HuH-7 (cell line): ENCODE measurements at places on chromosomes 1 and 21.
A peak's percentile ranks its signal among the peaks of the same experiment; 100 is the strongest.

DNA sequence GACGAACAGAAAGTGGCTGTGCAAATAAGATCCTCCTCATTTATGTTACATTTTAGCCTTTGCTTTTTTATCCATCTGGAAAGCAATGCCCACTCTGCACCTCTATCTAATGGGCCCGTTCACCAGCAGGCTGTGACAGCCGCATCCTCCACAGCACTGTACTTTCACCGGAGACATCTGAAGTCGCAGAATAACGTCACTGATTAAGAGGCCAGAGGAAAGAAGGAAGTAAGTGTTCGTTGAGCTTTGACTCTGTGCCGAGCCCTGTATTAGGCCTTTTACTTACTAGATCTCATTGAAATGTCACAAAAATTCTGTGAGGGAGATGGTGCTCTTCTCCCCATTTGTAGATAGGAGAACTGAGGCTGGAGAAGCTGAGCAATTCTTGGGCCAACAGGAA, 62.3 kb downstream of the KAZN start:
- DNase-seq: no peak

- no peak for DNase-seq
These were observed 1.3 kb downstream of the TRIM67 start for GRCh38 chr1:231162970-231163829.

DNA sequence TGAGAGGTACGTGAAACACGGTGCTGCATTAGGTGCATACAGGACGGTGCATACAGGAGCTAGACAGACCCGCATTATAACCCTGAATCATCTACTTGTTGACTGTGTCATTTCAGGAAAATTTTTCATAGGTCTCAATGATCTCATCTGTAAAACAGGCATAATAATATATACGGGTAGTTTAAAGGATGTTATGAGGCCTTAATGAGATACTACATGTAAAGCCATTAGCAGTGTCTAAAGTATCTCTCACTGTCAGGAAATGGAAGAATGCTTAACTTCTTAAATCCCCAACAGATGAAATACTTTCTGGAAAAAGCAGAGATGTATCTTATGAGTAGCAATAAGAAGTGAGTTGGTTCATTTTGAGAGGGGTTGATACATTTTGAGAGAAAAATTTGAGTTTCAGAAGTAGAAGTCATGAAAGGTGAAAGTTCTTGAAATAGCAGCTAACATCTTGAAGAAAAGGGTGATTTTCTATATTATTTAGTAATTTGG, 669.6 kb downstream of the PTPRC start:
- no peak for DNase-seq

- no peak for DNase-seq
These were observed 131.4 kb upstream of the F3 start for GRCh38 chr1:94672934-94673333.

- no peak for DNase-seq
These were observed 5.1 kb downstream of the LMNA start for GRCh38 chr1:156119503-156120209.

DNA sequence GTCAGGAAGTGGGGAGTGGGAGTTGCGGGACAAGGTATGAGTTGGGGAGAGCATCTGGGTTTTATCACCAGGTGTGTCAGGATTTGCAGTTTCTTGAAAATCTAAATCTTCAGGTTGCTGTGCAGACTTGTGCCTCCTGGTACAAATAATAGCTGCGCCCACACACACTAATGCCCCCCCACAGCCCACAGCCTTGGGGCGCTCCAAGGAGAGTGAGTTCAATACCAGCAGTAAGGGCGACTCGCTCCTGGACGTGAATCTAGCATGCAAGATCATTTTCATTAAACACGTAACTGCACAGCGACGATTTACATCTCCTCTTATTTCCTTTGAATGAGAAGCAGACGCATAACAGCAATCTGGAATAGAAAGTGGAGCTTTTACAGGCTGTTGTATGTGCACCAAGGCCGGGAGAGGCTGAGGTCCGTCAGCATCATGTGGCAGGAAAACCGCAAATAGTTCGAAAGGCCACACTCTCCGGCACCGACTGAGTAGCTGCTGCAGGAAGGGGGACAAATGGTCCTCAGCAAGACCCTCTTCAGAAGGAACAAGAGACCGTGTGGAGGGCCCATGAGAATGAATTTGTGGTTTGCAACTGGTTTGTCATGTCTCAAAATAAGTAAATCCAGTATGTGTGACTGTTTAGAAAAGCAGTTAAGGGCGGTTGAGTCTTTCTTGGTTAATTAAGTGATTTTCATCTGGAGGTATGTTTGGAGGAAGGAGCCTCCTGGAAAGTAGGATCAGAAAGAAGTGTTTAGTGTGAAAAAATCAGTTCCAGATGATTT, 439.5 kb downstream of the SMYD3 start:
- DNase-seq: no peak

DNA sequence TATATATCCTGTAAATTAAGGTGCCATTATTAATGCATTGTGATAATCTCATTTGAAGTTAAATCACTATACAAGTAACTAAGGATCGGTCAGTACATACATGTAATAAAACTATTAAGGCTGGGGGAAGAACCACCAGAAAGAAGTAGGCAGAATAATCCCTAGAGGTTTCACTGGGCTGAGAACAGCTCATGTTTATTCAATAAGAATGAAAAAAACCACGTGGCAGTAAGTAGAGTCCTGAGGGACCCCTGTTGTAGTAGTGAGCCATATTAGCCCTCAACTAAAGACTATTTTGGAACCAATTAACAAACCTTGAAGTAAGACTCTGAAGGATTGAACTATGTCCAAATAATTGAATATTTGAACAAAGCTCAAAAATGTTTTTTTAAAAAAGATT, 46.9 kb upstream of the ADAM30 start:
- no peak for DNase-seq

- DNase-seq: peak; percentile 17
These were observed 30.2 kb downstream of the RAB3B start for GRCh38 chr1:51960262-51960661.

- no peak for DNase-seq
These were observed 16.5 kb downstream of the SPOCD1 start for GRCh38 chr1:31799196-31799894.

- DNase-seq: no peak
These were observed 183.2 kb downstream of the KIF26B start for GRCh38 chr1:245337829-245338484.

GRCh38 chr1:62371375-62371774, 52.1 kb upstream of the KANK4 start:
- no peak for DNase-seq

GRCh38 chr1:86861424-86861823, 52.5 kb downstream of the SELENOF start:
- no peak for DNase-seq

GRCh38 chr1:77263708-77264107, 18.1 kb upstream of the AK5 start:
- DNase-seq: no peak

DNA sequence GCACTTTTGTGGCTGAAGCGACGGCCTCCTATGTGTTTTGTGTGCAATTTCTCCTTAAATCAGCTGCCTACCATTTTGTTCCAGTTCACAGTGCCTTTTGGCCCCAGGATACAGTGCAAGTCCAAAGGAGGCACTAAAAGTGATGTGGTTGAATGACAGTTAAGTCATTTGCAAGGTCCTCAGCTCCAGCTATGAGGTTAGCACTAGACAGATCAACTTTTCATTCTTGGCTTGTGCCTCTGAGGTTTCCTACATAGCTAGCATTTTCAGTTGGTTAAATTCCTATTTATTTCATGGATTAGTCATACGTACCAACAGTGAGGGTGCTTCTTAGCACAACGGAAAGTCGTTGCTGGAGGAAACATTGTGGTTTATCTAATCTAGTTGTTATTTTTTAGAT, 59.3 kb upstream of the NTPCR start:
- no peak for DNase-seq

DNA sequence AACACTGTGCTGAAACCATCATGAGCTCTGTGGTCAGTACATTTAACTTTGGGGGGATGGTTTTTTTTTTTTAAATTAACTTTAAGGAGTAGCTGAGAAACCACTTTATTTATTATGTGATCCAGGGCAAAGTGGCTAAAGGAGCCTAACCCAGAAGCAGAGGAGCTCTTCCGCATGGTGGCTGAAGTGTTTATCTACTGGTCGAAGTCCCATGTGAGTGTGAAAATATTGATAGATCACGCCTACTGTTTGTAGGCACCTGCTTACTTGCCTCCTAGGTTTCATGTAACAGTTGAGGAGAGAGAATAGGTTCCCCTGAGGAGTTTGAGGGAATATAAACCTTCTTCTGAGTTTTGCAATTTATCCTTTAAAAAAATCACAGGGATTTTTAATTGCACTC, 181.4 kb downstream of the ZP4 start:
- DNase-seq: no peak

DNA sequence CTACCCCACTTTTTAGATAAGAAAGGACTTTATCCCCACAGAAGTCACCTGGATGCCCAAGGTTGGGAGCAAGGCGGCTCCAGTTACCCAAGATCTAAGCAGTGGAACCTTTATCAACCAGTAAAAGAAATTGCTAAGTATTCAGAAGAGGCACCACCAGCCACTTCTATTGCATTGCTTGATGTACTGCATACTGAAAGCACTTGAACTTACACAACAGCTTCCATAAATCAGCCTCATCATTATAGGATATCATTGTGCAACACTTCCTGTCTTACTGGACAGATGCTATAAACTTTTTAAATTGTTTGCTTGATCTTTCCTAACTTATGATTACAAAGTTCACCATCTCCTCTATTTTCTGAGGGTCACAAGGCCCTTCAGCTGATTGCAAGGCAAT, 642.7 kb upstream of the CXADR start:
- DNase-seq: peak; percentile 2

GRCh38 chr1:24558902-24559791, 3.3 kb downstream of the NCMAP start:
- peak; percentile 60 for DNase-seq

DNA sequence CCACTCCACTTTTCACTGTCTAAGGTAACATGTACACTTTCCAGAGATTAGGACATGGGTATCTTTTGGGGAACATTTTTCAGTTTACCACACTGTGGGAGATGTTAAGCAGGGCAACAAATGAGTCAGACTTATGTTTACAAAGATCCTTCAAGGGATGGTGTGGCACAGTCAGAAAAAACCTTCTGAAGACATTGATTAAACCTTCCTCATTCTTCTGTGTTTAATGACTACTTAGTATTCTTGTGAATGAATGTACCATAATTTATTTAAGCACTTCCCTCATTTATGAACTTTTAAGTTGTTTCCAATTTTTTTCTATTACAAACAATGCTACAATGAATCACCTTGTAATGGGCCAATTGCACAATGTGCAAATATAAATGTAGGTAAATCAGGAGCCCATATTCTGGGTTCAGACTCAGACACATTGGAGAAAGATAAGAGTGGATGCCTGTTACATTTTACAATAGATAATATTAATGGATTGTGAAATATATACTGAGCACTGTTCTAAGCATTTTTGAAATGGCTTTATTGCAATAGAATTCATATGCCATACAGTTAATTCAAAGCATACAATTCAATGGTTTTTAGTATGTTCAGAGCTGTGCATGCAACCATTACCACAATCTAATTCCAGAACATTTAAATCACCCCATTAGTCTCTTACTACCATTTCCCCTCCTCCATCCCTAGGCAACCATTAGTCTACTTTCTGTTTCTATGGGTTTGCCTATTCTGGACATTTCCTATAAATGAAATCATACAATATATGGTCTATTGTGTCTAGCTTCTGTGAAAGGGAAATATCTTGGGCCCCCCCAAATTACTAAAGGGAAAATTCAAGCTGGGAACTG, 1.9 kb upstream of the SFT2D2 start:
- no peak for DNase-seq

DNA sequence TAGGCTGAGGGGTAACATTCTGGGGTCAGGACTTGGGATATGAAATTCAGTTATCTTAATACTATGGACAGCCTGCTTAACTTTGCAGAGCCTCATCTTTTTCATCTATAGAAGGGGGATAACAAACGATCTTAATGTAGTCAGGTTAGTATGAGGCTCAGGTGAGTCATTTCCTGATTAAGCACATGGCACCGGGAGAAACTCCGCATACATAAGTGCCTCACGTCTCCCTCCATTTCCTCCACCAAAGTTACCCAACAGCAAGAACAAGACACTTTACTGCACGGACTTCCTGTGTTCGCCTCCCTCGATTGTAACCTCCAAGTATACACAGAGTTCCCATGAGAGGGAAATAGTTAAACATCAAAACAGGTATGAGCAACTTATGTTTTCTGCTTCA, 112.7 kb upstream of the COA6 start:
- no peak for DNase-seq

GRCh38 chr1:38733761-38734160, 125.8 kb downstream of the RRAGC start:
- DNase-seq: no peak

GRCh38 chr1:223230161-223230881, 87.3 kb upstream of the TLR5 start:
- DNase-seq: no peak

DNA sequence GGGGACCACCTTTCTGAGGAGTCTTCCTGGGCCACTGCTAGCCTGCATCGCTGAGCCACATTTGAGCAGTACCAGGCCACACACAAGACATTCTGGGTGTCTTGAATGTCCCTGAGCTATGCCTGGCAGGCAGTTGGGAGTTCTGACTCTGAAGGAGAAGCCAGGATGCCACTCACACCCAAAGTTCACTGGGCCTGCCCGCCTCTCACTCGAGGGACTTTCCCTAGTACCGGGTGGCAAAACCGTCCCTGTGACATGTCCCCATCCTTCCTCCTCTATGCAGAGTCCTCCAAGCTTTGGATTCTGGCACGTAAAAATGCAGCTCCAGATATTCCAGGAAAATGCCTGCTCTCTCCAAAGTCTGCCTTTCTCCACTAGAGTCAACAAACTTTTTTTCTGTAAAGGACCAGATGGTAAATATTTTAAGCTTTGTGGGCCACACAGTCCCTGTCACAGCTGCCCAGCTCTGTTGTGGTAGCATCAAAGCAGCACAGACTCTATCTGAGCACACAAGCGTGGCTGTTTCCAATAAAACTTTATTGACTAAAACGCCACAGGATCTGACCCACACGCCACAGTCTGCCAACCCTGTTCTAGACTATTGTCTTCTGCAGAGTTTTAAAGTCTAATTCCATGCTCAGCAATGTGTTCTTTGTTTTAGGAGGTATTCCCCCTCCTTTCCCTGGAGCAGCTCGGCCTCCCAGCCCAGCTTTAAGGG, 19.2 kb upstream of the GUCA2B start:
- no peak for DNase-seq

- DNase-seq: peak; percentile 92
These were observed 1.3 kb upstream of the DNAJC16 start for GRCh38 chr1:15525050-15526020.

GRCh38 chr1:222098404-222098803, 356.5 kb upstream of the DUSP10 start:
- DNase-seq: no peak

DNA sequence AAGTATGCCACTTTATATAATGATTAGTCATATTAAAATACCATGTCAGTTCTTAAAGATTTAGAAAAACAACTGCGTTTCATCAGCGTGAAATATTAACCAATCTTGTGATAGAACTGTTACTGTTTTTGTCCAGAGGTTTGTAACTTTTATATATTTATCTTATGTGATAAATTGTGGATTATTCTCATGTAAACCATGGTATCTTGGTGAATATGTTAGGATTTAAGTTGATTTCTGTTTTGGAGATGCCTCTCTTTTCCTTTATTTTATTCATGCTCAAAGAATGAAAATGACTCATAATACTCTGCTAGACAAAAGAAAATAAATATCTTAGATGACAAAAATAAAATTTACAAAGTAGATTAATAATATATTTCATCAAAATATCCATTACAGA, 88.4 kb downstream of the ADGRL4 start:
- DNase-seq: no peak
